Kidney glomerular epithelial cell (primary cell): ENCODE measurements at places on chromosomes 12 and 14.

DNA sequence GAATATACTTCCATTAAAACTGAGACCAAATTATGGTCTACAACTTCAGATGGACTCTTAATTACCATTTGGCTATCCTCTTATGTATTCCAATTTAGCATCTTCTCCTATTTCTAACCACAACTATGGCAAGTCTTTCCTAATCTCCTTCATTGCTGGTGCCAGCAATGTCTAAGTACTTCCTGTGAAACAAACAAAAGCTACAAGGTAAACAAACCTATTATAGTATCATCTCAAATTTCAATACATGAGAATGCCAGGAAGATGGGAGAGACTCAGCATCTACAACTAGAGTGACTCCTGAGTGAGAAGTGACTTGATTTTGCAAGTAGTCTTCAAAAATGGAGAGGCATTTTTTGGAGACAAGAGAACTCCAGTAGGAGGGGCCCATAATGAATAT, 202.9 kb upstream of the ATXN7L3B start:
- DNase-seq, result no peak

GRCh38 chr14:65092349-65092748, 10.0 kb downstream of the MAX start:
- DNase-seq, result no peak

- DNase-seq, result no peak
Observed at GRCh38 chr14:71273366-71273765, 366.1 kb downstream of the PCNX1 start.

- DNase-seq, result no peak
Observed at GRCh38 chr12:77923882-77924281, 93.2 kb downstream of the NAV3 start.

DNA sequence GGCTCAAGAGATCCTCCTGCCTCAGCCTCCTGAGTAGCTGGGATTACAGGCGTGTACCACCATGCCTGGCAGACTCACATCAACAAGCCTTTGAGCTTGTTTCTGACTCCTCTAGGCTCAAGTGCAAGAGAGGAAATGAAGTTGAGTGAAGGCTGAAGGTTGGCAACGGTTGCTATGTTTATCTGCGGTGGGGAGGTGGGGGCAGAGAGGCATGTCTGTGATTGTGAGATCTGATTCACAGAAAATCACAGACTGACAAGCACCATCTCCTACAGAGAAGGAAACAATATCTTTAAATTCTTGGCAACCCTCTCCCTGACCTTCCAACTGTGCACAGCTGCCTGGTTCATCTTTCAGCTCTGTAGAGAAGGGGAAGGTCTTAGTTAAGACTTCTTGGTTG, 22.1 kb upstream of the NINJ2 start:
- peak; percentile 82 for DNase-seq
